ENCODE measurements at places on chromosomes 6 and 20.

DNA sequence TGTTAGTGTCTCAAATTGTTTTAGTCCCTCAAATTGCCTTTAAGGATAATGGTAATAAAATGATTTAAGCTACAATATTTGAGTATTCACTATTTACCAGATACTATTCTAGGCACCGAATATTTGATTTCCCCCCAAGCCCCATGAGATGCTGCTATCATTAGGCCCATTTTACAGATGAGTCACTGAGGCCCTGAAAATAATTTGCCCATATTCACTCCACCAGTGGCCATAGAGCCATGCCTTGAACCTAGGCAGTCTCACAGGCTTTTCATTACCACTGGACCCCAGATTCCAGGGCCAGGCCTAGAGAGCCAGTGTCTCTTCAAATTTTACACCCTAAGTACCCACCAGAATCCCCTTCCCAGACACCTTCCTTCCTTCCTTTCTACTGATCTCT is 133.7 kb downstream of the LINC00237 start:
- no peak for DNase-seq

DNA sequence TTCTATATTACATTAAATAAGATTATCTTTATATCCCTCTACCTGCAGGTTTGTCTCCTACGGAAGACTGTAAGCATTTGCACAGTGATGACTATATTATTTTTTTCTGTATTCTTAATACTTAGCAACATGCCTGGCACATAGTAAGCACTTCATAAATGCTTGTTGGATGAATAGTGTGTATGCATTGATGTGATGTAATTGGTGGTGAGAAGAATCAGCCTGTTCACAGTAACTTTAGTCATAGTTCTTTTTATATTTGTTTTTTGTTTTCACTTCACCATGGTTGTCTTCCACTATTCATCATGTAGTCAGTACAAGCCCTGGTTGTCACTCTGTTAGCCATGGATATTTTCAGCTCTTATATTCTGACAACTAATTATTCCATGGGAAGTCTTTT is 184.0 kb upstream of the FLRT3 start:
- no peak for DNase-seq

DNA sequence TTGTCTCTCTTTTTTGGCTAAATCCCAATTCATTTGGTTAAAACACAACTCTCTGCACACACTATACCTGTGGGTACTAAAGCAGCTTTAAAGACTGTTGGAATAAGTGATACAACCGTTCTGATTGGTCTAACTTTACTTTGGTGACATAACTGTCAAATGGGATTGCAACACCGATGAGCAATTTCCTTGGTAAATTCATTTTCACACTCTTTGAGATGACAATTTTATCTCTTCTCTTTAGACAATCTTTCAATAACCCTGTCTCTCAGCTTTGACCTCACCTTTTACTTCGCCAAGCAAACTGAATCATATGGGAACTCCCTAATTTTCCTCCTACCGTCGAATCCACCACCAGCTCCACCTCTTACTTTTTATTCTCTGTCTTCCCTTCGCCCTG is 60.8 kb downstream of the ECT2L start:
- no peak for DNase-seq

- no peak for DNase-seq
Observed at GRCh38 chr20:45924391-45925261, 9.9 kb upstream of the PCIF1 start.

DNA sequence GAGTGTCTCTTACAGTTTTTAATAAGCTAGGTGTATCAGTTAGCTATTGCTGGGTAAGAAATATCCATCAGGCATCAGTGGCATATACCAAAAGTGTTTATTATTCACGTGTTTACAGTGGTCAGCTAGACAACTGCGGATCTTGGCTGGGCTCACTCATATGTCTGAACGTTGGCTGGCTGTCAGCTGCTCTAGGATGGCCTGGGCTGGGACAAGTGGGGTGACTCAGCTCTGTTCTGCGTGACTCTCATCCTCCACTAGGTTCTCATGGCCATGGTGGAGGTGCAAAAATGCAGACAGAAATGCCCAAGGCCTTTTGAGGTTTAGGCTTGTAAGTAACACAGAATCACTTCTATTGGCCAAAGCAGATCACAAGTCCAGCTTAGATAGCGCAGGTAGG is 22.0 kb downstream of the ZNF341 start:
- DNase-seq: no peak

- DNase-seq: no peak
Observed at GRCh38 chr6:42339991-42340401, 111.7 kb downstream of the TRERF1 start.

- no peak for DNase-seq
Observed at GRCh38 chr6:108895571-108895970, 47.3 kb downstream of the ARMC2 start.

DNA sequence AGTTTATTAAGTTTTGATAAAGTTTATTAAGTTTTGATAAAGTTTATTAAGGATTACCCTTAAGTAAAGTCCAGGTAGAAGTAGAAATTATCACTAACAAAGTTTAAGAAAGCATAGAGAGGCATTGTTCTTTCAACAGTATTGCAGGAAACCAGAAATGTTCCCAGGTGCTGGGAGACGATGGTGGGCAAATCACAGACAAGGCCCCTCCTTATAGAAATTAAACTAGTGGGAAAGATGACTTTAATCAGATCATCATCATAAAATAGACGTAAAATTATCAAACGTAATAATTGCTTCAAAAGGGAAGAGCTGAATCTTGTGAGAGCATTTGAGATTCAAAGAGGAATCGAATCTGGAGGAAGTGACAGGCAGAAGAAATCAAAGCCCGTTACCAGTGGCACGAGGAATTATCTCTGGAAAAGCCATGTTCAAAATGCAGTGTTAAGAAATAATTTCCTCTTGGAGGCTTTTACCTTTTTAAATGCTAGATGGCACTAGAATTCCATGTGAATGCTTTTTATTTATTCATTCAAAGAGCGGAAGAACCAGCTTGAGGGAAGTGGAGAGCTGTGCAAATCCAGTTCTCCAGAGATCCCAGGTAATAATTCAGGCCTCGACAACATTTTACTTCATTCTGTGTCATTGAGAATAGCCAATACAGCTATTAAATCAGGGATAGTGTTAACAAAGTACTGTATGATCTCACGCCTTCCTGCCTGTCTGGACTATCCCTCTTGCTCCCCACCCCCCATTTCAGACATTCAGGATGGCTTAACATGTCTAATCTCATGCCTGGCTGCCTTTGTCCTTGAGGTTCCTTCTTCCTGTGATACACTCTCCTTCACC is 1.0 kb upstream of the APMAP start:
- no peak for DNase-seq

GRCh38 chr20:11204926-11205768 is 531.3 kb upstream of the JAG1 start:
- no peak for DNase-seq

DNA sequence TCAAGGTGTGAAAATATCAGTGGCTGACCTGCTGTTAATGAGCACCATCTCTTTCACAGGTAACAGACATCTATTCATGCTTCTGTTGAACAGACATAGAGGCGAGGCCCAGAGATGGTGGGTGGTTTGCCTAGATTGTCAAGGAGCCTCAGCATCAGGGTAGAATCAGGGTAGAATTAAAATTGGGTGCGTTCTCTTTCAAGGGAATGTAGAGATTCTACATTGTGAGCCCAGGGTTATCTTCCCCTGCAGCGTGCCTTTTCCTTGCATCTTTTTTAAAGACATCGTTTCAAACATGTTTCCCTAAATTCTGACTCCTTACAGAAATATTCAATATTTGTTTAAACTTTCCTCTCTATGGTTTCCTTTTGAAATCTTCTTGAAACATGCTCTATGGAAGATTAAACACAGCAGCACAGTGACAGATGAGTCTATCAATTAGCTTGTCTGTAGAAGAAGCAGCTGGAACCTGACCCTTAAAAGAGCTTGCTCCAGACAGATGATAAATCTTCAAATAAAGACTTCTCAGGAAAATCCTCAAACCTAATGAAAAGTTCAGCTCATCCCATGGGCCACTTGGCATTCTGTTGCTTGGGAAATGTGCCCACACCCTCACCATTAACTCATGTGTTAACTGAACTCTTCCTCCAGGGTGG is 119.8 kb downstream of the IPCEF1 start:
- no peak for DNase-seq

DNA sequence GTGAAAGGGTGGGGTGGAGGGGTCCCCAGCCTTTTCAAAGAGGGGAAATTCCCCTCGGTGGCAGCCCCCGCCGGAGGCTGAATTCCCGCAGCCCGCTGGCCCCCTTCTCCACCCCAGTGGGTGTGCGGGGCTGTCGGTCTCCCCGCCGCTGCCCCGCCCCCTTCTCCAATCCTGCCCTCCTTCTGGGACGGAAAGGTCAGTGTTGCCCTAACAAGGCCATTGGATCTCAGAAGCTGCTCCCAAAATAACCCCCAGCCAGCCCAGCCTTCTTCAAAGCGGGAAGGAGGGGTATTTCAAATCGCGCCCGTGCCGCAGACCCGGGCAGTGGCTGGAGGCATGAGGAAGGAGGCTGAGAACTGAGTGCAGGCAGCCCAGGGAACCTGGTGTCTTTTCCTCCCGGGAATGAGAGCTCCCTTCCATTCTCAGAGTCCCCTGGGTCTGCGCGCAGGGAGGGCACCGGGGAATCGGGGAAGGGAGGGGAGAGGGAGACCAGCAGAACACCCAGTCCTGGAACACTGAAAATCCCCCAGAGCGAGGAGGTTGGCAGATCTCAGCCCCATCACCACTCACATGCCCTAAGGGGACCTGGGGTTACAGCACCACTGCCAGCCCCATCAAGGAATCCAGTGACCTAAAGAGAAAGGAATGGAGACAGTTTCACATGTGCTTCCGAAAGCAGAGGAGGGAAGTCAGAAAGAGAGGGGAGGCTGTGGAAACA is at the start of gene JPH2:
TSS of gene JPH2 (minus strand) at position 135 of the 718 bp plus-strand sequence. CDS start 483 bp downstream, outside the sequence.
- DNase-seq: no peak

- no peak for DNase-seq
Observed at GRCh38 chr6:113363866-113364265, 493.3 kb upstream of the MARCKS start.

GRCh38 chr6:38105066-38105465 is 285.5 kb downstream of the ZFAND3 start:
- DNase-seq: no peak

DNA sequence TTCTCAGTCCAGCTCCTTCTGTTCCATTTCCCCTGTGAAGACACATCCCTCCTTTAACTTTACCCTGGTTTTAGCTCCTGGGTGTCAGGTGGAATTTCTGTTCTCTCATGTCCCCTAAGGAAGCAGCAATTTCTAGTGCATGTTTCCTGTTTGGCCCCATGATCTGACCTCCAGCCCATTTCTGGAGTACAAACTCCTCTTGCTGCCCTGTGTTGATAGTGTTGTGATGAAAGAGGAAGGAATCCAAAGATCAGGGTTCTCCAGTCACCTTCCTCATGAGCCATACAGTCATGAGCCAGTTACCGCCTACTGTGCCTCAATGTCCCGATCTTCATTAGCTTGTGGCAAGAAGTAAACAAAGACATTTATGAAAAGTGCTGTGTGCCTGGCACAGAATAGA is 97.4 kb downstream of the PHACTR1 start:
- DNase-seq: no peak

GRCh38 chr6:157555455-157556143 is 174.6 kb downstream of the ZDHHC14 start:
- no peak for DNase-seq

DNA sequence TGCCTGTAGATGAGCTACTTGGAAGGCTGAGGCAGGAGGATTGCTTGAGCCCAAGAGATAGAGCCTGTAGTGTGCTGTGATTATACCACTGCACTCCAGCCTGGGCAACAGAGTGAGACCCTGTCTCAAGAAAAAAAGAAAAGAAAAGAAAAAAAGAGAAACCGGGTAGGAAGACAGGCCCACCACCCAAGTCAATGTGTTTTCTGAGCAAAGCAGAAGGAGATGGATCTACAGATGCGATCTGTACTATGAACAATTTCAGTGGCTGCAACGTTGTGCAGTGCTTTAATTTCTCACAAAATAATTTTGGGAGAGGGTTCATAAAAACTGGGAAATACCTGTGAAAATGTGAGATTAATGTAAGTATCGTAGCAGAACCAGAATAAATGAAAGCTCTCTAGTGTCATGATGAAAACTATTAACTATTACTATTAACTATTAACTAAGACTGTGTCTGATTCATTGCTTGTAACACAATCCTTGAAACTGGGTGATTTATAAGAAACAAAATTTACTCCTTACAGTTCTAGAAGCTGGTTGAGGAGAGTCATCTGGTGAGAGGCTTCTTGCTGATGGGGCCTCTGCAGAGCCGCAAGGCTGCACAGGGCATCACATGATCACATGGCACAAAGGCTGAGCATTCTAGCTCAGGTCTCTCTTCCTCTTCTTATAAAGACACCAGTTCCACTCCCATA is 233.1 kb upstream of the ZNF217 start:
- DNase-seq: no peak

- no peak for DNase-seq
Observed at GRCh38 chr6:151497905-151498304, 4.1 kb downstream of the CCDC170 start.

DNA sequence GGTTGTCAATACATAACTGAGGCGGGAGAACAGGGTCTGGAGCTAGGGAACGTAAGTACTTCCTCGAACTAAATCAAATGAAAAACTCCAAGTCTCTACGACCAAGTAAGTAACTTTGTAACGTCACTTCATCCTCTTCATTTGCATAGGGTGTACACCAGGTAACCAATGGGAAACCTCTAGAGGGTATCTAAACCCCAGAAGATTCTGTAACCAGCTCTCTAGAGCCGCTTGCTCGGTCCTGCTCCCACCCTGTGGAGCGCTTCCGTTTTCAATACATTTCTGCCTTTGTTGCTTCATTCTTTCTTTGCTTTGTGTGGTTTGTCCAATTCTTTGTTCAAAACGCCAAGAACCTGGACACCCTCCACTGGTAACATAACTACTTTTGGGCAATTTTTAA is 133.5 kb upstream of the TMEM170B start:
- no peak for DNase-seq

DNA sequence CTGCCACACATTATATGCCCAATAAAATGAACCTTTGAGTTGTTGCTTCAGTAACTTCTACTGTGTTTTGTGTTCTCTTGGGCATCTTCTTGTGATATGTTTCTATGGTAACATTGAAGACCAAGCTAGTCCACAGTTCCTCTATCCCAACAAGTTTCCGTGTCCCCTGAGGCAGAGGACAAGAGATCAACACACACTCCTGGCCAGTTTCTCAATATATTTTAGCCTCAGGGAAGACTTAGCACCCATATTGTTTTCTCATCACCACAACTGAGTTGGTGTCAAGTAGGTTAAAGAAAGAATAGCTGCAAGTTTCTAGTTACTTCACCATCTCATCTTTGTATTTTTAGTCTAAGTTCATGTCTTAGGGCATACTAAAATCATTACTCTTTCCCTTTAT is 277.5 kb downstream of the UST start:
- no peak for DNase-seq

DNA sequence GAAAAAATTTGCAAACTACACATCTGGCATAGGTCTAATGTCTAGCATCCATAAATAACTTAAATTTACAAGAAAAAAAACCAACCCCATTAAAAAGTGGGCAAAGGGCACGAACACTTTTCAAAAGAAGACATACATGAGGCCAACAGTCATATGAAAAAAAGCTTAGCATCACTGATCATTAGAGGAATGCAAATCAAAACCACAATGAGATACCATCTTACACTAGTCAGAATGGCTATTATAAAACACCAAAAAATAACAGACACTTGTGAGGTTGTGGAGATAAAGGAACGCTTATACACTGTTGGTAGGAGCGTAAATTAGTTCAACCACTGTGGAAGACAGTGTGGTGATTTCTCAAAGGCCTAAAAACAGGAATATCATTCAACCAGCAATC is 33.7 kb upstream of the EPB41L2 start:
- DNase-seq: no peak
